ENCODE measurements at places on chromosomes 13 and 19. TPM values are rescaled to one million over a fixed set of nuclear protein-coding genes. Genes with fewer than 3 reads are reported as not detected.

DNA sequence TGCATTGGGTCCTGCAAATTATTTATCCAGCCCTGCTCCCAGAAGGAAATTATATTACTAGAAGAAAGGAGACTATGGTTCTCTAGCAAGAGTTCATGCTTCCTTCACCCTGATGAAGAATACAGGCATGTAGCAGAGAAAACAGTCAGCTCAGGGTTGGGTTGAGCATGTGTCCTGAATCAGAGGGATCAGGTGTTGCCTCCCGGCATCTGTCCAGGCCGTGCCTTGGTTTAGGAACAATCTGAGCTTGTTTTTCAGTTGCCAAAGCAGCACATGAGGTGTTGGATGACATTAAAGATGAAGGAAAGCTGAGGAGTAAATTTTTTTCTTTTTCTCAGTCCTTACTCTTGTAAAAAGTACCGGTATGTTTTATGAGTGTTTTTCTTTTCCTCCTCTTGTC lies 62.0 kb downstream of the KL start:
- H3K27ac ChIP-seq: no peak overlapping the region
- no peak overlapping the region for H3K4me3 ChIP-seq
- no peaks in the 10 kb centered on the region for H3K36me3 ChIP-seq
- no peaks in the 10 kb centered on the region for H3K27me3 ChIP-seq

DNA sequence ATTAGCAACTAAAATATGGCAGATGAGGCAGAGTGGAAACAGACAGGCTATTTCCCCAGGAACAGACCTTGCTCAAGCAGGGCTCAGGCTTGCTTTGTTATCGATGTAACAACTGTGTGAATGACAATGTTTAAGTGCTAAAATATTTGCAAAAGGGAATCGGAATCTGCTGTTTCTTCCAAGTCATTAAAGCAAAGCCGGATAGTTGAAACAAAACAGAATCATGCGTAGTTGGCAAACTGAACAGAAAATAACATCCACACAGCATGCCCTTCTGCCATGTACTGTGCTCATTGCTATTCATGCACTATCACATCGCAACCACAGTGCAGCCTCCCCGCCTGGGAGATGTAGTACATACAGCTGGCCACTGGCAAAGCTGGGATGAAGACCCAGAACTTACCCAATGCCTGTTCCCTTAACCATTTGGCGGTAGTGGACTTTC lies 799.1 kb downstream of the DIAPH3 start:
- H3K27ac ChIP-seq: no peak overlapping the region
- no peaks in the 10 kb centered on the region for H3K4me1 ChIP-seq
- no peak for DNase-seq
- no peaks in the 10 kb centered on the region for H3K36me3 ChIP-seq
- H3K4me3 ChIP-seq: no peak overlapping the region
- no peaks in the 10 kb centered on the region for H3K27me3 ChIP-seq

DNA sequence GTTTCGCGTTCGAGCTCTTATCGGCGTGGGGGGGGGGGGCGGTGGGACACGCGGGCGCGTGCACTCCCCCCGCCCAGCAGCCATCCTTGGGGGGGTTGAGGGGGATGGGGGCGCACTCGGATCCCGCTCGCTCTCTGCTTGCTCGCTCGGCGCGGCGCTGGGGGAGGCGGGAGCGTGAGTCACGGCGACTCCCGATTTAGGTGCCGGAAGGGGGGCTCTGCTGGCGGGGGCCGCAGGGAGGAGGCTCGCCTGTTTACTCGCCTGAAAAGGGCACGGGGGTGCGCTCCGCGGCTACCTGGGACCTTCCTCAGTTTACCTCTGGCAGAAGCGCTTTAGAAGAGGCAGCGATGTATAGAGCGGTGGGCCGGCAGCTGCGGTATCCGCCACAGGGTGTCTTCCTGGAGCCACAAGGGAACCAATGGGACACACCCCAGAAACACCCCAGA lies 1.1 kb upstream of the PDE4A start:
- peak; percentile 86 for DNase-seq
- H3K4me1 ChIP-seq: peaks cover 75% of the 10 kb centered on the region
- H3K27me3 ChIP-seq: no peaks in the 10 kb centered on the region
- H3K27ac ChIP-seq: peak overlapping the region; percentile 95

DNA sequence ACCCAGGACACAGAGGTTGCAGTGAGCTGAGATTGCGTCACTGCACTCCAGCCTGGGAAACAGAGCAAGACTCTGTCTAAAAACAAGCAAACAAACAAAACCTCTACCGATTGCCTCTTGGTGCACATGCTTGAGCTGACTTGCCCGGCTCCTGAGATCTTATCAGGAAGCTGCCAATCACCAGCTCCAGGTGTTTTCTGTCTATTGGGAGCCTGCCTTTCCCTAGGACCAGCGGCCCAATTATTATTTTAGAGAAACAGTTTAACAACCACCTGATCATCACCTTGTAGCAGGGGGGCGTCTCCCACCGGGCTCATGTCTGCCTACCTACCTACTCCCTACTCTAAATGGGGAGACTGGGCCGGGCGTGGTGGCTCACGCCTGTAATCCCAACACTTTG lies 10.8 kb downstream of the CLEC4M start:
- no peak overlapping the region for H3K4me3 ChIP-seq
- H3K4me1 ChIP-seq: peaks cover 2% of the 10 kb centered on the region
- no peak for DNase-seq
- no peak overlapping the region for H3K27ac ChIP-seq
- H3K36me3 ChIP-seq: no peaks in the 10 kb centered on the region

DNA sequence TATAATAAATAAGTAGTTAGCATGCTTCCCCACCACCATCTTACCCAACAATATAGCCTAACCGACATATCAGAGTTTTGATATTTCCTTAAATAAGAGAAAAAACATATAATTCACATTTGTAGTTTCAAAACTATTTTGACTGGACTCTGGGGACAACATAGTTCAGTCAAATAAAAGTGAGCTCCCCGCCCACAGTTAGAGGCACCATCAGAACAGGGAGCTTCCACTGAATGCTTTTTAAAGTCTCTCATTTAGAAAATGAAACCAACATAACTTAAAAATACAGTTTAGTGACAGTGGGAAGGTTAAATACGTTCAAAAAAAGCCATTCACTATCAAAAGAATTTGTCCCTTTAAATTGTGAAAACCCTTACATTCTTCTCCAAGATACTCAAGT lies 92.8 kb downstream of the EPSTI1 start:
- H3K4me1 ChIP-seq: no peaks in the 10 kb centered on the region
- no peaks in the 10 kb centered on the region for H3K27me3 ChIP-seq
- no peak for DNase-seq
- H3K27ac ChIP-seq: no peak overlapping the region

GRCh38 chr19:31214997-31215396 lies 134.2 kb downstream of the TSHZ3 start:
- no peak overlapping the region for H3K4me3 ChIP-seq
- H3K27ac ChIP-seq: no peak overlapping the region
- no peaks in the 10 kb centered on the region for H3K27me3 ChIP-seq

GRCh38 chr19:46056536-46056935 lies 15.7 kb upstream of the IGFL4 start:
- H3K4me3 ChIP-seq: no peak overlapping the region
- 0 out of 2 replicates have a peak, but pooled peaks cover 4% of the 10 kb centered on the region for H3K27me3 ChIP-seq
- no peaks in the 10 kb centered on the region for H3K4me1 ChIP-seq
- H3K36me3 ChIP-seq: no peaks in the 10 kb centered on the region
- H3K27ac ChIP-seq: no peak overlapping the region
- no peak for DNase-seq

DNA sequence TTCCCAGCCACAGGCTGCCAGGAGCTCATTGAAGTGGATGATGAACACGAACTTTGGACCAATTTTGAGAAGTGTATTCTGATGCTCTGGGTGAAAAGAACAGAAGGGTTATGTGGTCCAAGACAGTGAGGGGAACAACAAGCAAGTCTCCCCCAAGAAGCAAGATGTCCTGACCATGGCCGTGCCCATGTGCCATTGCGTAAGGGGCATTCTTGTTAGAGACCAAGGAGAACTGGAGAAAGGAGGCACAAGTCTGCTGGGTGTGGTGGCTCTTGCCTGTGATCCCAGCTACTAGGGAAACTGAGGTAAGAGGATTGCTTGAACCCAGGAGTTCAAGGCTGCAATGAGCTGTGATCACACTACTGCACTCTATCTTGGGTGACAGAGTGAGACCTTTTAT lies 27.0 kb upstream of the UBAC2 start:
- H3K4me3 ChIP-seq: no peak overlapping the region
- H3K27ac ChIP-seq: no peak overlapping the region
- H3K27me3 ChIP-seq: no peaks in the 10 kb centered on the region
- H3K36me3 ChIP-seq: no peaks in the 10 kb centered on the region
- no peaks in the 10 kb centered on the region for H3K4me1 ChIP-seq
- no peak for DNase-seq

GRCh38 chr13:33934343-33934742 lies 116.4 kb downstream of the RFC3 start:
- H3K36me3 ChIP-seq: no peaks in the 10 kb centered on the region

GRCh38 chr13:91181892-91182291 lies 165.6 kb upstream of the MIR17HG start:
- no peaks in the 10 kb centered on the region for H3K27me3 ChIP-seq
- DNase-seq: no peak
- no peak overlapping the region for H3K4me3 ChIP-seq

DNA sequence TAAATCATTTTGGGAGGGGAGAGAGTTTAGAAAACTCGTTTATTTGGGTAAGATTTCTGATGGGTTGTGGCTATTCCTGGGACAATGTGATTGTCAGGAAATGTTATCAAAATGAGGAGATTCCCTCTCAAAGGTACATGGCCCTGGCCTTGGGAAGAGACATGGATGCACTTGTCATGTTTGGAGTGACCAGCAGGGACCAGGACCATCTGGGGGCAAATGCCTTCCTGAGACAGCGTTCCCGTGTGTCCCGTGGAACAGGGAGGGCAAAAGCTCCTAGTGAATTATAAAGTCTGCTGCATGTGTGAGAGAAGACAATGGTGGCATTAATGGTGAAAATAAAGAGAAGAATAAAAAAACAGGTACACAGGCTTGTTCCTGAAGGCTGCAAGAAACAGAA lies 317.3 kb downstream of the ZNF536 start:
- H3K27ac ChIP-seq: no peak overlapping the region
- peaks cover 35% of the 10 kb centered on the region for H3K27me3 ChIP-seq
- DNase-seq: no peak
- no peak overlapping the region for H3K4me3 ChIP-seq

DNA sequence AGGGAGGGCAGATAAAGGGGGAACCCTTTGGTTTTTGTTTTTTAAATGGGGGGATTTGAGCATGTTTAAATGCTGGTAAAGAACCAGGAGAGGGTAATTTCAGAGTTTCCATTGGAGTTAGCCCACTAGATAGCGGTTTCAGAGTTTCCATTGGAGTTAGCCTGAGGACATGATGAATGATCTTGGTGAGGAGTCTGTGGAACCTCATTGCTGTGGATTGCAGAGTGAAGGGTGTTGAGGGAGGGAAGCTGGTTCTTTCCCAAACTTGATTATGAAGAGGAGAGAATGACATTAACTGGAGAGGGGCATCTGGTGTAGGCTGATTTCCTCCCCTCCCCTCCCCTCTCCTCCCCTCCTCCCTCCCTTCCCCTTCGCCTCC lies 5.0 kb downstream of the WASF3 start:
- no peak overlapping the region for H3K4me3 ChIP-seq
- no peaks in the 10 kb centered on the region for H3K4me1 ChIP-seq
- DNase-seq: no peak
- no peaks in the 10 kb centered on the region for H3K36me3 ChIP-seq
- H3K27ac ChIP-seq: no peak overlapping the region
- H3K27me3 ChIP-seq: peaks cover 3% of the 10 kb centered on the region

DNA sequence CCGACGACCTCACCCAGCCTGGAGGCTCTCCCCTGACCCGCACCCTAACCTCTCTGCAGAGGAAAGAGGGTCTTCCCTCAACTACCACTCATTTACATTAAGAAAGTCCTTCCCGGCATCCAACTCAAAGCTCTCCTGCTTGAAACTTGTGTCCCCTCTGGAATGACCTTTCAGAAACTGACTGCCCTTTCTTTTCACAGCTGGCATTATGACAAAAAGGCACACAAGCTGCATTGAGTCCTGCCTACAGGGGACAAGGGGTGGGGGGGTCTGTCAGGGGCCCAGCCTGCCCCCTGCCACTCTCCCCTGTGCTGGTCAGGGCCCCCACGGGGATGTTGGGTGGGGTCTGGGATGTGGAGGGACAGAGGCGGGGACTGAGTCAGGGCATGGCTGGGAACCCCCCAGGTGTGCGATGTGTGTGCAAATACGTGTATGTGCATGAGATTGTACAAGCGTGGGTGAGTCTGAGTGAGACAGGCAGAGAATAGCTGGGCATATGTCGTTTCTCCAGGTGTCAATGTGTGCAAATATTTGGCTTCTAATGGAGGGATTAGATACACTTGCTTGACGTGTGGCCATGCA lies 2.0 kb downstream of the COL5A3 start:
- DNase-seq: no peak
- H3K4me1 ChIP-seq: no peaks in the 10 kb centered on the region
- H3K36me3 ChIP-seq: no peaks in the 10 kb centered on the region
- H3K27ac ChIP-seq: no peak overlapping the region

DNA sequence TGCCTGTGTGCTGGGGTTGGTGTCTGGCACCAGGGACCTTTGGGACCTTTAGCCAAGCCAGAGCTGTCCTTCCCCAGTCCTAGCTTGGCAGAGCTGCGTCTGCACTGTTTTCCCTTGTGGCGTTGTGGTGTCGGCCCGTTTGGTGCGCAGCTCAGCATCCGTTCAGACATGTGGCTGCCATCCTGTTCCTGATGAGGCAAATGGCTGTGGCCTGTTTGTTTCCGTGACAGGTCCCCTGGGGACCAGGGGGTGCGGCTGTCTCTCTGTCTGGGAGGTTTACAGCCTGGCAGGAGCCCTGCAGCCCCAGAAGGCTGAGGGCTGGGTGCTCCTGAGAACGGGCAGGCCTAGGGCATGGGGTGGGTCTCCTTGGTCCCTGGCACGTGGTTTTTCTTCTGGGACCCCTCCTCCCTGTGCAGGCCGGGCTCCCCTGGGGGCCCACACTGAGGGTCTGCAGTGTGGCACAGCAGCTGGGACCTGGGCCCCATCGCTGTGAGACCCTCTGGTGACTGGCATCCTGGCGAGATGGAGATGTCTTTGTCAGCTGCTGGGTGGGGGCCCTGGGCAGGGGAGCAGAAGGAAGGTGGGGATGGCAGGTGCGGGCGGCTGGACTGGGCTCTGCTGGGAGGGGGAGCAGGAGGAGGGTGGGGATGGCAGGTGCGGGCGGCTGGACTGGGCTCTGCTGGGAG lies 4.0 kb downstream of the SPPL2B start:
- no peaks in the 10 kb centered on the region for H3K27me3 ChIP-seq
- peaks cover 24% of the 10 kb centered on the region for H3K36me3 ChIP-seq
- H3K4me1 ChIP-seq: peaks cover 26% of the 10 kb centered on the region
- DNase-seq: no peak

- H3K4me1 ChIP-seq: no peaks in the 10 kb centered on the region
- no peaks in the 10 kb centered on the region for H3K36me3 ChIP-seq
- DNase-seq: no peak
Observed at GRCh38 chr13:47237571-47237970, 340.7 kb upstream of the HTR2A start.

GRCh38 chr13:74675972-74676371 lies 541.8 kb upstream of the KLF12 start:
- no peak overlapping the region for H3K4me3 ChIP-seq
- no peaks in the 10 kb centered on the region for H3K27me3 ChIP-seq
- no peaks in the 10 kb centered on the region for H3K36me3 ChIP-seq
- no peaks in the 10 kb centered on the region for H3K4me1 ChIP-seq

ERICH4 gene
- not detected for total RNA-seq

ZNF66 gene
- 1.6 TPM for total RNA-seq

SERTM1 gene
- total RNA-seq: not detected

CBY2 gene
- not detected for total RNA-seq

TSHZ3 gene
- total RNA-seq: 0.07 TPM

KLK12 gene
- total RNA-seq: not detected

DPP9 gene
- 66.7 TPM for total RNA-seq

GSX1 gene
- total RNA-seq: not detected

RTBDN gene
- total RNA-seq: 2.3 TPM

SLAIN1 gene
- total RNA-seq: 0.40 TPM

AMER2 gene
- total RNA-seq: not detected

CPT1C gene
- total RNA-seq: 4.4 TPM

TMEM205 gene
- 44.1 TPM for total RNA-seq

Data from K562 (cell line).